ENCODE measurements at places on chromosomes 12 and 14.

- DNase-seq = peak; percentile 72
Observed at GRCh38 chr12:113766879-113767878, 198.9 kb downstream of the RBM19 start.

DNA sequence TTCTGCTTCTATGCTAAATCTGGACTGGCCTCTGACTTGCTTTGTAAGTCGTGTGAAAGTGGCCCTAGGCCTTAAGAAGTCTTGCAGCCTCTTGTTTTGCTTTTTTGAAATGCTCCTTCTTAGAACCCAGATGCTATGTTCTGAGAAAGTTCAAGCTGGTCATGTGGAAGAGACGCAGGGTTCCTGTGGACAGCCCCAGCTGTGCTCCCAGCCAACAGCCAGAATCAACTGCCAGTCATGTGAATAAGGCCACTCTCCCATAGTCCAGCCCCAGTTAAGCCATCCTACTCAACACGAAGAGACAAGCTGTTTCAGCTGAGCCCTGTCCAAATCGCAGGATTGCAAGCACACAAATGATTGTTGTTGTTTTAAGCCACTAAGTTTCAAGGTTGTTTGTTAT is 37.3 kb upstream of the TBPL2 start:
- DNase-seq = peak; percentile 7

- peak; percentile 69 for DNase-seq
Observed at GRCh38 chr14:74611650-74612349, at the start of gene LTBP2. TSS of gene LTBP2 (minus strand) at chr14:74612237. CDS start at chr14:74611944, 293 bp downstream.

DNA sequence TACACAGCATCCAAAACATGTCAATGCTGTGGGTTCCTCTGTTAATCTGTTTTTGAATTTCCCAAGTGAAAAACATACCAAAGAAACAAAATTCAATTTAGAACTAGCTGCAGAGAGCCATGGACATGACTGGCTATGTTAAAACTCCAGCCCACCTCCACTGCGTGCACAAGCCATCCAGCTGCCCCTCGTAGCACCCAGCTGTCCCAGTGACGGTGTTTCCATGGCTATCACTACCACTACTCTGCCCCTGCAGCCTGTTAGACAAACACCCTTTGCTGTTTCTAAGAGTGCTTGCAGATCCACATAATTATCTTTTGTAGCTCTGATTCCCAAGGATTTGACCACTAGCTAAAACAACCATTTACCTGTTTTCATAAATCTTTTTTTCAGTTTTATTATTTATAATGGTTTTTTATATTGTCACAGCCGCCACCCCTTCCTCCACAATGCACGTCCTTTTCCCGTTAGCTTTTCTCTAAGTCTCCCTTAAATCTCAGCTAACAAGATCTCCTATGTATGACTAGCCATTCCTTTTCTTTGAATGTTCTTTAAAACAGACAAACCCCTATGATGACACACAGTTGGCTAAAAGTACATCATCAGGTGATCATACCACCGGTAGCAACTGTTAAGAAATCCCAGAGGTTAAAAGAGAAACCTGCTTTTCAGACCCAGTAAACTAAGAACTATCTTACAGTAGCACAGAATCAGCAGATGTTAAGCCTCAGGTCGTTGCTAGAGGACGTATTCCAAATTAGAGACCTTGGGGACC is 37.8 kb upstream of the NAA30 start:
- DNase-seq = no peak

GRCh38 chr12:117360222-117360550 is 1.2 kb downstream of the NOS1 start:
- DNase-seq = peak; percentile 47

DNA sequence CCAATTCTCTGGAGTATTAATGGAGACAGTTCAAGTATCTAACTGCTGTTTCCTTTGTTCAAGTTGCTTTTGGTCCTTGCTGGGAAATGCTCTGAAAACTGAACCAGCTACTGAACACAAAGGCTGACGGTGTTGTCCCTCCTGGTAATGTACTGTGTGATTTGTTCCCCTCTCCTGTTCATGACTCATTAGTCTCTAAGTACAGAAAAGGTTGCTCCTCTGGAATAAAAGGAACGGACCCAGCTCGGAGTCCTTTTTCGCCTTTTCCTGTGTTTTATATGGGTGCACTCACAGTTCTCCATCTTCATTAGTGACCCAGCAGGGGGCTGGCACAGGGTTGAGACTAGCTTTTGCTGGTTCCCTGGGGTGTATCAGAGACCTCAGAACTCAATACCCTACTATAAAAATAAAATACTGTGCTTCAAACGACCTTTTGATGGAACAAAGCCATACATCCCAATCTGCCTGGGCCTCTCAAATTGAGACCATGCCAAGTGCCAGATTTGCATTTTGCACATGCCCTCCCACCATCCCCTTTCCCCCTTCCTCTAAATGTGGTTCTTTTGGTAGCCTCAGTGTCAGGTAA is 269.7 kb downstream of the RAD51B start:
- peak; percentile 20 for DNase-seq

DNA sequence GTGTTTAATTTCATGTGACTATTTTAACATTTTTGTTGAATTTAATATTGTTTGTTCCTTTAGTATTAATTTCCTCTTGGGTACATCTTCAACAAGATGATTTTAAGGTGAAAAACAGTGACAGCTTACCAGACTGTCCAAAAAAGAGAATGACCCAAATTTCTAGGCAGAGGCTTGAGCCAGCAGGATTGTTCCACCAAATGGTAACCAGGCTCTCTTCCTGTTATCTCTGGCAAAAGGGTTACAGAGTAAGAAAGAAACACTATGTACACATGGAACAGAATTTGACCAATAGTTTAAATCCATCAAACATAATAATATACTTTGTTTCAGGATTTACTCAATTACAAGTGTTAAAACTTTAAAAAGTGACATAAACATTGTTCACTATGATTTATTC is 39.0 kb downstream of the YAF2 start:
- DNase-seq = no peak

DNA sequence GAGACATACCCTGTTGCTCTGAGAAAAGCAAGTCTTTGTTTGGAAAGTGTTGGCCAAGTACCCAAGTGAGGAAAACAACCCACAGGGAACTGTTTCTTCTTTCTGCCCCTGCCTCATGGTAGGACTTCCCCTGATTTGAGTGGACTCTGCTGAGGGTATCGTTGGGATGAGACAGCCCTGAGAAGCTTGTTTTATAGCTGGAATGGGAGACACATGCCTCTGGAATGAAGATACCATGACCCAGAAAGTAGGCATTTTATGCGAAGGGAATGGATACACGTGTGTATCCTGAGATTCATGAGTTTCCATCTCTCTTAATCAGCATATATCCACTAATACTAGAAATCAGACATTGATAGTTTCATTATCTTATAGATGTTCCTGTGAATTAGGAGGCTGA is 382.3 kb downstream of the ATP23 start:
- no peak for DNase-seq
